ENCODE measurements at places on chromosomes 7 and 10.

- DNase-seq, result no peak
Measured at GRCh38 chr7:38938001-38938485, 29.1 kb upstream of the VPS41 start.

GRCh38 chr10:96565774-96566173 is 21.0 kb downstream of the TM9SF3 start:
- DNase-seq, result peak; percentile 28

- no peak for DNase-seq
Measured at GRCh38 chr7:94031865-94032264, 27.7 kb upstream of the BET1 start.

DNA sequence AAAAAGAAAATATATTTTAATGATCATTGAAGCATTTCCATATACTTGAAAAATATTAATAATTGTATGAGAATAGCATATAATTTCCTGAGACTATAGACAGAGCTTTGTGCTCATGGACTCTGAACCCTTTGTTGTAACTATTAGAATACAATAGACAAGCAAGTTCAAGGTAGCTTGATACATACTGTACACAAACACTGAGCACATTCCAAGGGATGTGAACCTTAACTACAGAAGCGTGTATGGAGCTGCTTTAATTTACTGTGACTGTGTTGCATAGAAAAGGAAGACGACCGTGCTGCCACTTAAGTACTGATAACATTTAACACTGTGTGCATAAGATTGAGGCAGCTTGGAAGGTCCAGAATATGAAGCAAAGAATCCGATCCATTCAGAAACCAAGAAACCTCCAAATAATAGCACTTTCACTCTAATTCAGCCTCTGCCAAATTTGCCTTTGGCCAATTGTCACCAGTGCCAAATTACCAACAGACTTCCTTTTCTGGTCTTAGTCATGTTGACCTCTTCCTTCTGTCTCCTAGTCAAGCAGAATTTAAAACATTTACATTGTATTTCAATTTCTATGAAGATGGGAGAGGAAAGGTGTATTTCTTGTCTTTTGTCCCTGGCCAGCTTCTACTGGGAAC is 566.1 kb upstream of the GALNT17 start:
- no peak for DNase-seq

DNA sequence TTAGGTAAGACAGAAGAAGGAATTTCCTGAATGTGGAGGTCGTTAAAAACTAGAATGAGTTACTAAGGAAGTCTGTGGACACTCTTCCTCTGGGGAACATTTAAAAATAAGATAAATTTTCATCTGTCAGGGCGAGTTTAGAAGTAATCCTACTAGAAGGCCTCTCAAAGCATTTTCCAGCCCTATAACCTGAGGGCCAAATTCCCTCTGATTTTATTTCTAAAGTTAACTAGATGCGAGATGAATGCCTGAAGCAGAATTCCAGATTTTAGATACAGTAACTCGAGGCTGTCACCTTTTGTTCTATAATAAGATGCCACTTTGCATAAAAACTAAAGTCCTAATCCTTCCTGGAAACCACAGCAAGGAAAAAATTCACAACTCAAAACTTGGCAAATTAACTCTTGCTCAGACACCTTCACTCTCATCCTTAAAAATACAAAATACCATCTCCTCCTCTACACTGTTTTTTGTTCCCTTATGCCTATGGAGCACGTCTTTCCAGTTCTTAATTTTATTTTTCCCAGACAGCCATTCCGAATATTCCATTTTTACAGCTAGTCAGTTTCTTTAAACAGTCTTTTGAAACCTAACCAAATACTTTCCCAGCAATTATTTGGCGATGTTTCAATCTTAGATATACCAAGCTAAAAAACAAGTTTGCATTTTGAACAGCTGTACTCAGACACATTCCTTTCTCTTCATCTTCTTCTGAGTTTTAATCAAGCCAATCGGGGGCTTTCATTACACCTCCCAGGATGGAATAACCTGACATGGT is 420.7 kb upstream of the NFE2L3 start:
- DNase-seq, result no peak

- no peak for DNase-seq
Measured at GRCh38 chr10:70296406-70296899, 12.6 kb upstream of the NPFFR1 start.

DNA sequence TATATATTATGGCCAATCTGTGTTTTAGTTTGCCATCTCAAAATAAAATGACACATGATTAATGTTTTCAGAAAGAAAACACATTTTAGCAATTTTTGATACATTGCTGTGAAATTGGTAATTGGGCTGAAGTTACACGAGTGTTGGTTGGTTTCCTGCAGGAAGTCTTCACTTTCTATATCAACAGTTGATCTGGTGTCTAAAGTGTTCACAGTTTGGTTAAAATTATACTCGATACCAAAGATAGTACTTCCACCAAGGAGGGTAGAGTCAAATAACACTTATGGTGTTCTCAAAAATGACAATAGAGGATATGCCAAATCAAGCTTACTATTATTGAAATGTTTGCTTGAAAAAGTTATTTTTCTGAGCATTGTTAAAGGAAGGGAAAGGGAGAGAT is 120.3 kb upstream of the GLCCI1 start:
- DNase-seq, result no peak

DNA sequence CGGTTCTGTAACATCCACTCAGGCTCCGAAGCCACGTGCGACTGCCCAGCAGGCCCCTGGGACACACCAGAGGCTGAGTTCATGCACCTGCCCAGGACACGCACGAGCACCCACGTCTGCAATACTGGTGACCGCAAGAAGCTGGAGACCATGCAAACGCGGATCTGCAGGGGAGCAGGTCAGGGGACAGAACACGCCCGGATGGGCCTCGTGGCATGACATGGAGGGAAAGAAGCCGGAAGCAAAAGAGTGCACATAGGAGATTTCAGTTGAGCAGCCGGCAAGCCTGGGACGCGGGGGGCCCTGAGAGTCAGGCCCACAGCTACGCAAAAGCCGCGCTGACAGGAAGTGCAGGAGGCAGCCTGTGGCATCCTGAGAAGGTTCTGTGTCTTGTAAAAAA is 73.7 kb downstream of the FOXL3 start:
- DNase-seq, result no peak

- DNase-seq, result no peak
Measured at GRCh38 chr7:148727501-148728278, 29.0 kb downstream of the CUL1 start.

DNA sequence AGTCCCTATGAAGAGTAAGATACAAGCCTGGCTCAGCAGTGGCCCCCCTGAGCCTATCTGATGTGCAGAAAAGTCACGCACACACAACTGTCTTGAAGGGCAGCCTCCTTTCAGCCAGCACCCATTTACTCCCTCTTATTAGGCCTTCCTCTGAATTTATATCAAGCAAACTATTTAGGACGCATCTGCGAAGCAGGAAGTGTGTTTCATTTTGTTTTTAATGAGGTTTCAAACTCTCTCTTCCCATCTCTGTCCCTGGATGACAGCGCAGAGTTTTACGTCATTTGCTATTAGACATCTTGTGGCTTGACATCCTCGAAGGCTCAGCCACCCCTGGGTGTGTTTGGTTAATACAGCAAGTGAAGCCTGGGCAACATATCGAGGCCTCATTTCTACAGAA is 79.5 kb downstream of the CUX1 start:
- DNase-seq, result no peak

GRCh38 chr7:75866489-75867389 is 12.1 kb upstream of the RHBDD2 start:
- DNase-seq, result peak; percentile 87

GRCh38 chr10:114362826-114363355 is 41.4 kb downstream of the AFAP1L2 start:
- no peak for DNase-seq

GRCh38 chr7:4260867-4261600 is 421.1 kb upstream of the FOXK1 start:
- DNase-seq, result no peak

GRCh38 chr10:111872591-111872990 is 311.0 kb downstream of the GPAM start:
- no peak for DNase-seq

GRCh38 chr10:114703377-114704107 is 45.5 kb upstream of the ABLIM1 start:
- peak; percentile 30 for DNase-seq

DNA sequence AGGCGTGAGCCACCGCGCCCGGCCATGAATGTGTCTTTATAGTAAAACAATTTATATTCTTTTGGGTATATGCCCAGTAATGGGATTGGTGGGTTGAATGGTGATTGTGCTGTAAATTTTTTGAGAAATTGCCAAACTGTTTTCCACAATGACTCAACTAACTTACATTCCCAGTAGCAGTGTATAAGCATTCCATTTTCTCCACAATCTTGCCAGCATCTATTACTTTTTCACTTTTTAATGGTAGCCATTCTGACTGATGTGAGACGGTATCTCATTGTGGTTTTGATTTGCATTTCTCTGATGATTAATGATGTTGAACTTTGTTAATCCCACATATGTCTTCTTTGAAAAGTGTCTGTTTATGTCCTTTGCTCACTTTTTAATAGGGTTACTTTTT is 1187.9 kb downstream of the XPNPEP1 start:
- no peak for DNase-seq

DNA sequence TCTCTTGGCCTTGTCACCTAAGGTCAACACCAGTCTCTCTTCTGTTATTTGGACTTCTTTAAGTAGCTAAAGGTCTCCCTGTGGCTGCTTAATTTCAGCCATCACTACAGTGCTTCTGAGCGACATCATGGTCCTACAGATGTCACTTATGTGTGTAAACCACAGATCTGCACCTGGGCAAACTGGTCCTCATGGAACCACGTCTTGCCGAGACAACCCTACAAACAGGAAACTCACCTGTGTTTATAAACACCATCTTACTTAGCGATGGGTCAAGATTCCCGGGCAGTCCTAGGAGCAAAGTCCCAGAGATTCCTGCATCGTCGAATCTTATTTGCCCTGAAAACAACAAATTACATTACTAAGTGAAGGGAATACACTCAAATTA is 27.8 kb downstream of the KLF6 start:
- no peak for DNase-seq

GRCh38 chr10:114250716-114251115 is 11.7 kb downstream of the VWA2 start:
- DNase-seq, result no peak

GRCh38 chr7:7114575-7115291 is 67.6 kb upstream of the C1GALT1 start:
- no peak for DNase-seq

DNA sequence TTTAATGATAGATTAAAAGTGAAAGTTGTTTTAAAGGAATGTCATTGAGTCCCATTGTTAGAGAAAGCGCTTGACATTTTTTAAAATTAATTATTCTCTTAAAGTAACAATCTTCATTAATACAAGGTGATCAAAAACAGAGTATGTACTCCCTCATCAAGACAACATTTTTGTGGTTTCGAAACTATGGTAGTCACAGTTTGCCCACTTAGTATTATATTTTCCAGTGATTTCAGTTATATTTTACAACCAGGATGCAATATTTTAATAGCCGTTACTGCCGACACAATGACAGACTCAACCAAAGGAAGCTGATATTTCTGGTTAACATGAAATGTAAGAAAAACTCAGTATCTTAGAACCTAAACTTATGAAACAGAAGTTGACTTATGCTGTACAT is 31.3 kb downstream of the MKX start:
- no peak for DNase-seq

DNA sequence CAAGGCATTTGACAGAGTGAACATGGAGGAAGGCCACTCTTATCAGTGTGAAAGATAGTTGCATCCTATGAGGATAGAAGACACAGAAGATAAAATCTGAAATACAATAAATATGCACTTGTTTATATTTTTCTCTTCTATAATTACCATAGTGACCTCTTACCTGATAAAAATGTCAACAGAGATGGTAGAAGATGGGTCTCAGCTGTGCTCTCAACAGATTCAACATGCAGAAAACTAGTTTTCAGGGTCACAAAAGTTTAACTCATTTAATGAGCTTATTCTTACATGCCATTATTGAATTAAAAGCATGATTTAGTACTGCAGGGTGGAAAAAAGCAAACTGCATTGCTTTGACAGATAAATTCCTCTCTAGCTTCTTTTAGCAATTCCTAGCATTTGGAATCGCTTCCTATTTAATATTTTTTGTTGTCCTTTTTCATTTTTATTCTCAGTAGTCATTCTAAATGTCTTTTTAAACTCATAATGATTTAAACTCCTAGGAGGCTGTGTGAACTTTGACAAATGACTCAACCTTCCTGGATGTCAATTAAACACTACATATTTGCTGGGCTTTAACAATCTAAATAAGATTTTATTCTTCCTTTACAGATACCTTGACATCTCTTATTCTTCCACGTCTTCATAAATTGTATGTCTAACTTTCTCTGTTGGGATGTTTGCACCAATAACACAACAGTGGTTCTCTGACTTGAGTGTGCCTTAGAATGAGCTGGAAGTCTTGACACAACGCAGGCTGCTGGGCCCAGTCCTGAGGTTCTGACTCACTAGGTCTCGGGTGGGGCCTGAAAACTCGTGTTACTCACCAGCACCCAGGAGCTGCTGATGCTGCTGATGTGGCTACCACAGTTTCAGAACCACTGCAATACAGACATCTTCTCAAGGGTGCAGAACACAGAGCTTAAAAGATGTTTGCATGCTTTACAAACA is 565.5 kb upstream of the IGFBP3 start:
- DNase-seq, result no peak

DNA sequence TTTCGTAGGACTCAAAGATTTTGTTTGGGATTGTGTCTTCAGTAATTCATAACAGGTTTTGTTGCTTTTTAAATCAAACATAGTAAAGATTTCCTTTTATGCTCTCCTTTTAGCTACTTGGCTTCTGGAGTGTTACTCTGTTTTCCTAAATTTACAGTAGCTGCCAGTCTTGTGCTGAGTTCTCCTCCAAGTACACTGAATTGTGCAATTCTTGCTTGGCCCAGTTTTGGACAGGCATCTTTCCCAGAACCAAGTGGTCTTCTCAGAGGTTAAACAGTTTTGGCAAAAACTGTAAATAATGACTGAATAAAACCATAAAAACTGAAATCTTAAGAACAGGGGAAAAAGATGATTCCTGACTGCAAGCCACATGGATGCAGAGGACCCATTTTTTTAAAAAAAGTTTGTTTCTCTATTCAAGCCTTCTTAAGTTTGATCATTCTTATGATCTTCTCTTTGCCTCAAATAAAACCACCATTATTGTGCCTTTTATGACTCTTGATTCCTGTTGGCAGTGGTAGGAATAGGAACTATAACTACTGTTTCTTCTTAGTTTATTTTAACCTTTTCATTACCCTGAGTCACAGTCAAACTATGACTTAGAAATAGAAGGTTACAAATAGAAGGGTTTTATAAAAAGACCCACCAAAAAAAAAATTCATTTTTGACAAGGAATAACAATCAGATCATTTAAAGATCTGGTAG is 88.0 kb downstream of the MDFIC start:
- DNase-seq, result no peak

DNA sequence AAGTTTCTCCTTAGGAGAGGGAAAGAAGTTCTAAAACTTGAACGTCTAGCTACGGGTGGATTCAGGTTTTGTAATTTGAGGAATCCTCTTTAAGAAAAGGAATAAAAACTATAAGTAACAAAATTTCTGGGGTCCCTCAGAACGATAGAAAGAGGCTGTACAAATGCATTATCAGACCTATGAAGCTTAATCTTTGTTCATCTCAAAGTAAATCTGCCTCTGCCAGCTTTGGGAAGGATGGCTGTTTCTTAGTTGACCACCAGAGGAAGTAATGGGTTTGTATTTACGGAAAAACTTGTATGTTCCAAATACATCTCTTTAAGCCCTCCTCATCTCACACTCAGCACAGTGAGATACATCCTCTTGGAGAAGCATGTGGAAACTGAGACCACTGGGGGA is 864 bp downstream of the PSTK start:
- DNase-seq, result peak; percentile 37

All from GM13976 (cell line).